ENCODE measurements at places on chromosomes 13 and 19.

DNA sequence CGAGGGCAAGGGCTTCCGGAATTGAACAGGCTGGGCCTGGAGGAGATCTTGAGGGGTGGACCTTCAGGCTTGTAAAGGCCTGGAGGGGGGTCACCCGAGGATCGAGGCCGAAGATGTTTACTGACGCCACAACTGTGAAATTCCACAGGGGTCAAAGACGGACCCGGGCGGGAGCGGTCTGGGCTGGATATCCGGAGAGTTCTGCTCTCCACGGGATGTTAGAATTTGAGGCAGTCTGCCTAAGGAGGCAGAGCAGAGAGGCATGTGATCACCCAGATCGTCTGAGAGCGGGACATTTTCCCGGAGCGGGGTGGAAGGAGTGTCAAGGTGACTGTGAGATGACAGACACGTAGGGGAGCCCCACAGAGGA lies 13.2 kb downstream of the KLHL26 start:
- DNase-seq = no peak

GRCh38 chr13:70107498-70108281 lies at the start of gene ATXN8OS:
TSS of gene ATXN8OS (plus strand) at chr13:70107826.
- DNase-seq = no peak

GRCh38 chr19:4974880-4975469 lies 6.1 kb downstream of the KDM4B start:
- DNase-seq = no peak

DNA sequence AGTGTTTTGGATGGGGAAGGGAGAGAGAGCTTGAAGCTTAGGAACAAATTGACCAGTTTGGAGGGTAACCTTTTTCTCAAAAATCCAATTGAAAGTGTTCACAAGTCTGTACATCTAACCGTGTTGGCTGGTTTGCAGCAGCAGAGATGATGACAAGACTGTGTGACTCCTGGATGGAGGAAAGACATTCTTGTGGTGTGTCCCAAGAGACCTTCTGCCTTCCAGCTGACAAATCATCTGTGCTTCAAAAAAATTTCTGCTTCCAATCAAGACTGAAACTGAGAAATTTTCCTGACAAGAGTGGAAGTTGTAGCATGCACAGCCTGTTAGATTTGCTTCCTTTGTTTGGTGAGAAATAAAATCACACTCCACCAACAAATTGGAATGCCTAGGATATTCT lies 56.2 kb downstream of the LACC1 start:
- DNase-seq = no peak

DNA sequence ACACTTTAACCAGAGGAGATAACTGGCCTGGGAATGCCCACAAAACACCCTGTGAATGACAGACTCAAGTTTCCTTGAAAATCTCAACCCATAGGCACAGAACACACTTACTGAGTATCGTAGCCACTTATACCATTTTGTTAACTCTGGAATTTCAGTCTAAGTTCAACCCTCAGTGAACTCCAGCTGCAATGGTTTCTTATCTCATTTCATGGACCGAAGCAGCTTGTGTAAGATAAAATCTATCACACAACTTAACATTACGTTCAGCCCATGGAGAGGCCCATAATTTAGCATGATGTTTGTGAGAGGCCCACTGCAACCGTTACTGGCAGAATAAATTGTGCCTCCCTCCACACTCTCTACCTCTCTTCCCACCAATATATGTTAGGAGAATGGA lies 323.0 kb downstream of the DNAJC15 start:
- DNase-seq = no peak

GRCh38 chr19:40163541-40164129 lies 27.6 kb upstream of the MAP3K10 start:
- DNase-seq = no peak

DNA sequence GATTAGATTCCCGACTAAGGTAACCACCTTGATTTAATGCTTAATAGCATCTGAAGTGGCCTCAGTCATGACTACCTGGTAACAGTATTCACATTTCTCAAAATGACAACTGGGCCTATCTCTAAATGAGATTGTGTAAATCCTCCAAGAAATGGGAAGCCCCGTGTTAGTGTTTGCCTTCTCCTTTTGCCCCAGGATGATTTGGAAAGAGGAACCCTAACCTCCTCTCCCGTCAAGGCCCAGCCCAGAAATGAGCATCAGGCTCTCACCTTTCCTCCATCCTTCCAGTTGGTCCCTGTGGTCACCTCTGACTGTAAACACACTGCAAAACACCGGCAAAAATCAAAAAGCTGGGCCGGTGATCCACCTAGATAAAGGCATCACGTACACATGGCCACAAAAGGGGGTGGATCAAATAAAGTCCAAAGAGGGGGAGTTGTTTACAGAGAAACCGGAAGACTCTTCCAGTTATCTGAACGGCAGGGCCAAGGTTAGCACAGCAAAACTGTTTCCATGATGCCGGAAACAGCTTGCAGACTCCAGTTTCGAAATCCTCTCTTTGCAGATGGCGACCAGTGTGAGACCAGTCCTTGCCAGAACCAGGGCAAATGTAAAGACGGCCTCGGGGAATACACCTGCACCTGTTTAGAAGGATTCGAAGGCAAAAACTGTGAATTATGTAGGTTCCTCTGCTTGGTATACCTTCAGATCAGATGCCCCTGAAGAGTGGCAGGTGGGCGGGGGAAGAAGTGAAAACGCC lies 16.4 kb downstream of the F10 start:
- no peak for DNase-seq

DNA sequence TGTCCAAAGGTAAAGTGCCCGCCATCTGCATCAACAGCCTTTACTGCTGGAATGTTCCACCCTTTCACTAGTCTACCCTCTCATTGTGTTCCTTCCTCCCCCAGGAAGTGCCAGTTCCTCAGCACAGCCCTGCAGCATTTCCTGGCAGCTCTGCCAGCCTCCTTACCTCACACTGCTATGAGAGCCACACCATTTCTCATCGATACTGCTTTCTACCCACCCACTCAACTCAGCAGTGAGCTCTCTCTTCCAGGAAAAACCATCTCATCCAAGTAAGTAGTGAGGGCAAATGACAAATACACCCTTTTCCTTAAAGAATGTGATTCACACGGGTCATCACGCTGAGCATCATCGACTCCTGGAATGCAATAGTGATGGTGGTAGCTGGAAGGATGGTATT lies 19.8 kb downstream of the UQCRFS1 start:
- DNase-seq = no peak

DNA sequence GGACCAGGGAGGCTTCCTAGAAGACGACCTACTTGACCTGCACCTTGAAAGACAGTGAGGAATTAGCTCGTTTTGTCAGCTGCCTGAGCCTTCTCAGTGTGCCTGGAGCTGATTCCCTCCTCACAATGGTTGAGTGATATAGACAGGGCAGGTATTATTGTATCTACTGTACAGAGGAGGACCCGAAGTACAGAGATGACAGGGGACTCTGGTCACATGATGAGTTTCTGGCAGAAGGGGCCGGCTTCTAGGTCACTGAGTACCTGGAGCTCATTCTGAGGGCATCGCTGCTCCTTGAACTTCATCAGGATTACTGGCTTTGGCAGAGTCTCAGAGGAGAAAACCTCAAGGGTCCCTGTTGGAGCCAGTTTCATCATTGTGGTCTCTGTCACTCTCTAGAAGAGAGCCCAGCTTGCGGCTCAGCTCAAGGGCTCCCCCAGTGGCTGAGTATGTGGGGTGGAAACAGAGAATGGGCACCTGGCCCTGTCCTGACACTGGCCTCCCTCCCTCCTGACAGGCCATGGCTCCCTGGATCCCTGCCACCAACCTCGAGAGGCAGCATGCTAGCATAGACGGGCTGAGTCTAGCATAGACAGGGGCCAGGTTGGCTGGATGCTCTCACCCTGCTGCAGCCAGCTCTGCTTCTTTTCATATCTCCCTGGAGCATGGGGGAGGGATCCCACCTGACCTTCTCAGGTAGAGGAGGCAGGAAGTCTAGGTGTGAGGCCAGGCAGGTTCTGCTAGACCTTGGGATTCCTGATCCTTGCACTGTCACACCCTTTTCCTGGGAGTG lies 38.7 kb downstream of the NFIX start:
- no peak for DNase-seq

DNA sequence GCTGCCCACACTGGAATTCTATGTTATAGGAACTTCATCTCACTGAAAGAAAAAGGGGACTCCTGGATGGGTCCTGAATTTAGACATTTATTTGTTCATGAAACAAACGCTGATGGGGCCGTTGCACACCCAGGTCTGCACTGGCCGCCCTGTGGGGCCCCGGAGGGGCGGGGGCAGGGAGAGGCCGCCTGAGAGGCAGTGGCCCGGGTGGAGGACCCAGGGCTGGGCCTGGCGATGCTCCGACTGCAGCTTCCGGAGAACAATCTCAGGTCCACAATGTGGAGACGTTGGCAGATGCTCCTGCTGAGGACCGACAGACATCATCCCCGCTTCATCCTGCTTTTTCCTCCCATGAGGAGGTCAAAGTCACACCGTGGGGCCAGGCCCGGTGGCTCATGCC lies 16.3 kb upstream of the PTBP1 start:
- DNase-seq = no peak

DNA sequence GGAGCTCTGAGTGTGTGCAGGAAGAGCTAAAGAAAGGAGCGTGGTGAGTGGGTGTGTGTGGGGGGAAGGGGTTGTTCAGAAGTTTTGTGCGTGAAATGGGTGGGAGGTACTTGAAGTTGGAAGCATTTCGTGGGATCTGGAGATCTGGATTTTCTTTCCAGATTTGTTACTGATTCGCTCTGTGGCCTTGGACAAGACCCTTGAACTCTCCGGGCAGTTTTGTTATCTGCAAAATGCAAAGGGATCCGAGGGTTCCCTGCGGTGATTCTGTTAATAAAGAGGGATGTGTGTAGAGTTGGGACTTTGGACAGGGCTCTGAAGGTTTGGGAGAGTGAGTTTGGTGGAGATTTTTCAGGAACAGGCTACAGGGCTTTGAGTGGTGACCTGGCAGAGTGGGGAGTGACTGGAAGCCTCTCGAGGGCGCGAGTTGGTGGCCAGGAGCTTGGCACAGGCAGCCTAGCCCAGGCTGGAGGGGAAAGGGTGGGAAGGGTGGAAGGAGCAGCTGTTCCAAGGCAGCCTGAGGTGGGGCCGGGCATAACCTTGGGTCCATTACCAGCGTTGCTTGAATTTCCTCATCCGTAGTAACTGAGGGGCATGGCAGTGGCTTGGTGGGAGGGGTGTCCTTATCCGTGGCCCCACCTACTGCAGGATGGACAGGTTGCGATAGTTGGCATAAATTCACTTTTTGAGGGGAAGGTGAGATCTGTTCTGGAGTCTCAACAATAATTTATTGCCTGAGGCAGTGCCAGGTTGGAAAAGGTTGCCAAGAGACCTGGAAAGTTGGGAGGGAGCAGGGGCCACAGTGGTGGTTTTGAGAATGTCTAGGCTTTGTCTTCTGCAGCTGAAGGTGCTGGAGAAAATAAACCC lies 2.1 kb downstream of the ACTN4 start:
- DNase-seq = no peak

DNA sequence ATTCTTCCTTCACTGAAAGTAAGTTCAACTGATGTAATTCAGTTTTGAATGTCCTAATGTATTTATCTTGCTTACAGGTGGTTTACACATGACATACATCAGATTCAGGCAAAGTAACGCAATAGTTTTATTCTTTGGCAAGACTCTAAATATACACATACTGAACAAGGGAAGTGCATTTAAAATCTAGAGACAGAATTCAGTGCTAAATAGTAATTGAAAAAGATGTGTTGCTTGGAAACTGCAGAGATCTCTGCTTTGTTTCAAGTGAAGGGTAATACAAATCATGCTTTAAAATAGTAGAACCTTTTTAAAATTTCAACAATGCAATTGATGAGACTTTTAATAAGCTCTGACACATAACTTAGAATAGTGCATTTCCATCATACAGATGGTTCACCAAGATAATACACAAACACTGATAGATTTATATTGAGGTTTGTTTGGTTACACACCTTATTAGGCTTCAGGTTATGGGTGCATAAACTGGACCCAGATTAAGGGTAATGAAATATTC lies 581.0 kb upstream of the MIR17HG start:
- no peak for DNase-seq

GRCh38 chr19:1424192-1424955 lies 13.8 kb upstream of the RPS15 start:
- no peak for DNase-seq

DNA sequence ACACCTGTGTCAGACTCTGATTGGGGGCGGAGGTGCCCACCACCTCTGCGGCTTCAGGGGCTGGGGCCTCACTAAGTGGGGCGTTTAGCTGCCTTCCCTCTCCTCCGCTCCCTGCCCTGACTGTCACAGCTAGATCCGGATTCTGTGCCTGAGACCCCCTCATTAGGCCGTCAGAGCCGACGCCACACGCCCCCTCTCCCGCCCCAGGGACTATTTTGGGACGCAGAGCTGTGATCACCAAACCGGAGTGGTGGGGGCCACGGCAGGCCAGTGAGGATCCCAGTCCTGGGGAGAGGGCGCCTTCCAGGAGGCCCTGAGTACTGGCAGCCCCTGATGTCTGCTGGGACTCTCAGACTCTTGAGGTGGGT lies 762 bp downstream of the KANK3 start:
- no peak for DNase-seq

- DNase-seq = no peak
Measured at GRCh38 chr13:78032132-78032531, 113.5 kb upstream of the EDNRB start.

GRCh38 chr13:104491916-104492315 lies 1425.7 kb upstream of the SLC10A2 start:
- no peak for DNase-seq

DNA sequence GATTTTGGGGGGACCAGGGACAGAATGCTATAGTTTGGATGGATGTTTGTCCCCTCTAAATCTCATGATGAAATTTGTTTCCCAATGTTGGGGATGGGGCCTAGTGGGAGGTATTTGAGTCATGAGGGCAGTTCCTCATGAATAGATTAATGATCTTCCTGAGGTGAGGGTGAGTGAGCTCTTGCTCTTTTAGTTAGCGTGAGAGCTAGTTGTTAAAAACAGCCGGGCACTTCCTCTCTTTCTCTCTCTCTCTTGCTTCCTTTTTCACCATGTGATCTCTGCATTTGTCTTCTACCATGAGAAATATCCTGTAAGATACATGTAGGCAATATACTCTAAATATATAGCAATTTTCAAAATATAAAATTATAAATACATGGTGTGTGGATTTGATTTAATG lies 290.8 kb upstream of the PCDH9 start:
- DNase-seq = no peak

GRCh38 chr19:7869453-7869909 lies 4.7 kb downstream of the PRR36 start:
- DNase-seq = no peak

DNA sequence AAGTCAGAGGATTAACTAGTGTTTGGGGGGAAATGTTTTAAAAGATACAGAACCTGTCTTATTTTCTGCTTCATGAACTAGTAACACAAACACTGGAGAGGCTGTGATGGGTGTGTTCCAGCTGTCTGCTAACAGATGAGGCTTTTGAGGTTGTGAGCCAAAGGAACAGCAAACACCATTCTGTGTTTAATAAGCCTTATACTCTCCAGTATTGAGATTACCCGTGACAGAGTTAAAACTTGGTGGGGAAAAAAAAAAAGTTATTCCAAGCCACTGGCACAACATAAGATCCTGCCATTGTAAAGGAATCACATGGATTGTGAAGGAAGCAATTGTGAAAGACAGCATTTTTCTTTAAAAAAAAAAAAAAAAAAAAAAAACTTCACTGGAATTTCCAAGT lies 48.4 kb downstream of the KCTD12 start:
- DNase-seq = no peak

GRCh38 chr19:55012306-55012705 lies 25.8 kb downstream of the GP6 start:
- no peak for DNase-seq
